ENCODE measurements at places on chromosomes 2 and 18.

DNA sequence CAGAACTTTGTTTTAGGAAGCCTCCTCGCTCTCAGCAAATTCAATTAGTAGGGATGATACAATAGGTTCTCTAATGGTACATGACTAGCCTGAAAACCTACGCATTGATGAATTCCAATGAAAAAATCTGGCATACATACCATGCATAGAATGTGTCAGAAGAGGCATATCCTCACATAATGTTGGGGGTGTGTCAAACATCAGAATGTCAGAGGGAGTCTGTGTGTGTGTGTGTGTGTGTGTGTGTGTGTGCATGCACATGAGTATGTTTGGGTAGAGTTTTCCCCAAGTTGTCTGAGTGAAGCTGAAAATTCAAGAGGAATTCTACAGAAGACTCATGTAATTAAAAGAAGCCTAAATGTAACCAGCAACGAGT is 78.5 kb downstream of the FIGN start:
- DNase-seq, result no peak

- DNase-seq, result peak; percentile 53
Measured at GRCh38 chr2:158024288-158024898, 77.3 kb upstream of the UPP2 start.

DNA sequence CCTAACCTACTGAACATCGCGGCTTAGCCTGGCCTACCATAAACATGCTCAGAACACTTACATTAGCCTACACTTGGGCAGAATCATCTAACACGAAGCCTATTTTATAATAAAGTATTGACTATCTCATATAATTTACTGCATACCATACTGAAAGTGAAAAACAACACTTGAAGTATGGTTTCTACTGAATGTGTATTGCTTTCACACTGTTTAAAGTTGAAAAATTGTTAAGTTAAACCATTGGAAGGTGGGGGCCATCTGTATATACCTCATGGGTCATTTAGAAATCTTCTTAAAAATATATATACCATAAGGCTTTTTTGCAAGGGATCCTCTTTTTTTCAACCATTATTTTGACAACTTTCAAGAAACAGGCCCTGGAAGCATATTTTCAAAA is 16.5 kb downstream of the RNF149 start:
- DNase-seq, result no peak

GRCh38 chr2:69217333-69218080 is 169.5 kb downstream of the GFPT1 start:
- DNase-seq, result no peak

DNA sequence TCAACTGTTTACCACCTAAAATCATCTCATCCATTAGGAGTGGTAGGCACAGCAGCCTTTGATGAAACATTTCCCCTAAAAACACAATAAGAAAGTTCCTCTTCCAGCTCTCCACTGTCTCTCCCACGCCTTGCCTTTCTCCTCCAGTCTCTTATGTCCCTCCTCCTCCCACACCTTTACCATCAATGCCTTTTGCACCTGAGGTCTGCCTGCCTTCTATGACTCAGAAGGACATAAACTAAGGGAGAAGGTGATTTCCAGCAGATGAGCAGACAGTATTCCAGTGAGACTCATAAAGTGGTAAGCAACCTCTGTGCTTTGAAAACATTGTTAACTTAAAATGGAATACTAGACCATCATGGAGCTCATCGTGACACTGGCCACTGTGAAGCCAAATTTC is 34.2 kb upstream of the NDUFV2 start:
- DNase-seq, result no peak

DNA sequence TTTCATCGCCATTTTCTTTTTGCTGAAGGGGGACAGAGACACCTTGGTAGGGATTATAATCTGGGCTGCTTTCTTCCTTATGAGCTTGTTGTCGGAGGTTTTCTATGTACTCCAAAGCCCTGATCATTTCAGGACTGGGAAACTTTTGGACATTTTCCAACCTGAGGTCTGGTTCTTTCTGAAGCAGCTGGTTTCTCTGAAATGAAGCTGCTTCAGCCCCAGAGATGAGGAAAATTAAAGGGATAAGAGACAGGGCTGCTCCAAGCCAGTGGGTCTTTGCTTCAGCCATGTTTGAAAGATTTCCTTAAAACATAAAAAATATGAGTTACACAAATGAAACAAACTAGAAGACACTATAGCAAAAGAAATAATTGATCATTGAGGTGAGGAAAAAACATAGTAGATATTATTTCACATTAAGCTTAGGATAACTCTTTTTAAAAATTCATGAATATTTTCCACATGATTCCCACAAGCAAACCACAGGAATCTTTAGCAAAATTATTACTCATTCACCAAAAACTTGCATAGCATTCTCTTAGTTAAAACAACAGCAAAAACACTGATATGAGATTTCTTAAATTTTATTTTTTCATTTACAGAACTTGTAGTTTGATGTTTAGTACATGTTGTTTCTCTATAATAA is 3.0 kb downstream of the SCG2 start:
- no peak for DNase-seq

GRCh38 chr18:3605486-3605952 is 155.5 kb downstream of the TGIF1 start:
- no peak for DNase-seq

Data from stimulated activated naive CD8-positive, alpha-beta T cell treated with anti-CD3 and anti-CD28 coated beads, Interleukin-15, Interleukin-2, amounts not matched to agents 100 U/mL and 50 U/mL, for 24 hours (primary cell).